Naive B cell (primary cell): ENCODE measurements at places on chromosomes 1 and 21. TPM values are rescaled to one million over a fixed set of nuclear protein-coding genes. Genes with fewer than 3 reads are reported as not detected.

The KCNJ15 gene
- polyA plus RNA-seq, result not detected

The VANGL2 gene
- 0.13 TPM for polyA plus RNA-seq

The PINK1 gene
- polyA plus RNA-seq, result 9.1 TPM

The TRIM45 gene
- not detected for polyA plus RNA-seq

The CBR1 gene
- polyA plus RNA-seq, result 33.6 TPM

The KRTAP21-2 gene
- polyA plus RNA-seq, result not detected
